Cerebellar cortex (tissue), 1 donor: ENCODE measurements at places on chromosomes 5 and 9.

- DNase-seq, result no peak
Measured at GRCh38 chr5:94250985-94251384, 367.4 kb downstream of the KIAA0825 start.

DNA sequence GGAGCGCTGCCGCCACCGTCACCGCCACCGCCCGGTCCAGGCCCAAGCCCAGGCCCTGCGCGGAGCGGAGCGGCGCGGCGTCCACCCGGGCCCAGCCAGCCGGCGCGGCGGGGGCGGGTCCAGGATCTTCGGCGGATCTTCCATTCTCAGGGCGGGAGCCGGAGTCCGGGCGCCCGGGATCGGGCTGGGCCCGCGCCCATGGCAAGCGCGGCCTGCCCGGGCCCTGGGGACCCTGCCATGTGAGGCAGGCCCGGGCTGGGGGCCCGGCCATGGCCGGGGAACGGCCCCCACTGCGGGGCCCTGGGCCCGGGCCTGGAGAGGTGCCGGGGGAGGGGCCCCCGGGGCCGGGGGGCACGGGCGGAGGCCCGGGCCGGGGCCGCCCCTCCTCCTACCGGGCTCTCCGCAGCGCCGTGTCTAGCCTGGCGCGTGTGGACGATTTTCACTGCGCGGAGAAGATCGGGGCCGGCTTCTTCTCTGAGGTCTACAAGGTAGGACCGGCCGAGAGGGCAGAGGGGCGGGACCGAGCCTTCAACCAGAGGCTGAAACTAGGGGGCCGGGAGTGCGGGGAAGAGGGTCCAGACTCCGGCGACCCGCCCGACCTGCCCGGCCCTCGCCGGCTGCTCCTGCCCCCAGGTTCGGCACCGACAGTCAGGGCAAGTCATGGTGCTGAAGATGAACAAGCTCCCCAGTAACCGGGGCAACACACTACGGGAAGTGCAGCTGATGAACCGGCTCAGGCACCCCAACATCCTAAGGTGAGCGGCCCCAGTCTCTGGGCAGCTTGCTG, 482 bp downstream of the TESK1 start:
- no peak for DNase-seq

DNA sequence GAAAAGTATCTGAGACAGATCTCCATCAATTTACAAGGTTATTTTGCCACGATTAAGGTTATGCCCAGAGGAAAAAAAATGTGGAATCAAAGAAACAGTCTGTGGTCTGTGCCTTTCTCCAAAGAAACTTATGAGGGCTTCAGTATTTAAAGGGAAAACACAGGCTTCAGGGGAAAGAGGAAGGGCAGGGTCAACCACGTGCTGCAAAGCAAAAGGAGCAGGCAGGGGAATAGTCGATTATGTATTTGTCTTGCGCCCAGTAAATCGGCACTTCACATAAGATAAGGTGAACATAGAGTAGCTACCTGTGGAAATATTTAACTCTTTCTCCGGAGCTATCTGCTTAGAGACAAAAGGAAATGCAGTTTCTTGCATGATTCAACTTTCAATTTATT, 343.7 kb downstream of the RAB3C start:
- DNase-seq, result no peak

GRCh38 chr5:95631991-95632675, 12.2 kb downstream of the GPR150 start:
- no peak for DNase-seq

GRCh38 chr5:135391116-135391868, 7.7 kb downstream of the MACROH2A1 start:
- DNase-seq, result no peak

- no peak for DNase-seq
Measured at GRCh38 chr5:122908662-122909061, 63.2 kb downstream of the SNX24 start.

GRCh38 chr5:148849461-148849860, 23.1 kb downstream of the ADRB2 start:
- no peak for DNase-seq

DNA sequence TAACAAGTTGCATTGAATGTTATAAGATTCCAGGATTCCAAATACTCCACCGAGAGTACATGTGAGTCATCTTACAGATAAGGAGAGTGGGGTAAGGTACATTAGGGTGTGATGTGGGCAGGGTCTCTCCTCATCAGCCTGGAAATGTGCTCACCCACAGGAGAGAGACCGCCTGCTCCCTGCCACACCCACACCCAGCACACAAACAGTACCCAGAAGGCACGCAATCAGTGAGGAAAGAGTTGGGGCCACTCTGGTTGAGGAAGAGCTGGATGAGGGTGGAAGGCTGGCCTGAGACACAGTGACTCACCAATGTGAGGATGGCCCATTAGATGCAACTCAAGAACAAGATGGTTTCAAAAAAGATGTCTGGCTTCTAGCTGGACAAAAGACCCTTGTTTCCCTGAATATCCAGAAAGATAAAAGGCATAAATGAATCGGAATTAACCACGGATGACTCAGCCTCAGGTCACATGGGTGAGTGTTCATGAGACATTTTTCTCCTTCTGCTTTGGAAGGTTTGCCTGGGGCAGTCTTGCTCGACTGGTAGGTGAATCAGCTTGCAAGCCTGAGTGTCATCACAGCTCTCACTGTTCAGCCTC, 51.1 kb upstream of the LHFPL2 start:
- no peak for DNase-seq

DNA sequence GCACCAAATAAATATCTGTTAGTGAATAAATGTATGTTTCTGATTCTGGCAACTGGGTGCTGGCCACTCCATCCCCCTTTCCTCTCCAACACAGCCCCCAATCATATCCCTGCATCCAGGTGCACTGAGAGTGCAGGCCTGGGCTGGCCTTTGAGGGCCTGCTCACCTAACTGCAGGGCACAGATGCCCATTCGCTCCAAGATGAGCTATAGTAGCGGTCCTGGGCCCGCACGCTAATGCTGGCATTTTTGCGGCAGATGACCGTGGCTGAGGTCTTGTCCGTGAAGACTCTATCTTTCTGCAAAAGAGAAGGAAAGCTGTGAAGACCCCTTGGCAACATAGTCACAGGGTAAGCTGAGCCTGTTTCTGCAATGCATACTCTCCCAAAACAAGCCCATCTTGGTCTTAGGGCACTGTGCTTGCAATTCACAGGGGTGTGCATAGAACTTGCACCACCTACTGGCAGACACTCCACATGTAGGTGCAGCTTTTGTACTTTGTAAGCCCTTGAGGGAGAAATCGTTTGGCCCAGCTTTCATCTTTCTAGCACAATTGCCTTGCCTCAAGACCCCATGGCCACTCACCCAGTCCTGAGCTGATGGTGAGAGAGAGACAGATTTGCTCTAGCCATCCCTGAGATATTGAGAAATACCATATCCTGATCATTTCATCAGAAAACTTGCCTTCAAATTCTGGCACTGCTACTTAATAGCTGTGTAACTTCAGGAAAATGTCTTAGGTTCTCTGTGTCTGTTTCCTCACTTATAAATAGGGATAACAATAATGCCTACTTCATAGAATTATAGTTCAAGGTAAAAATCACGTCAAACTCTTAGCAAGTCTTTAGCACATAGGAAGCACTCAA, 13.5 kb downstream of the IL12B start:
- DNase-seq, result peak; percentile 58

- DNase-seq, result peak; percentile 94
Measured at GRCh38 chr9:35686222-35687203, 3.2 kb downstream of the TPM2 start.

- peak; percentile 70 for DNase-seq
Measured at GRCh38 chr5:180161420-180162303, 47.3 kb downstream of the RASGEF1C start.

DNA sequence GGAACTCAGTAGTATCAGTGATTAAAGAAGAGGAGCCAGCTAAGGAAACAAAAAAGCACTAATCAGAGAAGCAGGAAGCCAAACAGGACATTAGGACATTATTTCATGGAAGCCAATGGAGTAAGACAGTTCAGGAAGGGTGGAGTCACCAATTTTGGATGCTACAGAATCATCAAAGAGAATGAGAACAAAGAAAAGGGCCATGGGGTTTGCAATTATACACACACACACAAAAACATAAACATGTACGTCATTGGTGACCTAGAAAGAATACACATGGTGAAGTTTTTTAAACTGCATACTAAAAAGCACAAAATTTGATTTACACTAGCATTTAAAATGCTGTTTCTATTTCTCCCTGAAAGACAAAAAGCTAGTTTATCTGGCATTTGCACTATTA, 96.8 kb upstream of the MRPS30 start:
- DNase-seq, result no peak

DNA sequence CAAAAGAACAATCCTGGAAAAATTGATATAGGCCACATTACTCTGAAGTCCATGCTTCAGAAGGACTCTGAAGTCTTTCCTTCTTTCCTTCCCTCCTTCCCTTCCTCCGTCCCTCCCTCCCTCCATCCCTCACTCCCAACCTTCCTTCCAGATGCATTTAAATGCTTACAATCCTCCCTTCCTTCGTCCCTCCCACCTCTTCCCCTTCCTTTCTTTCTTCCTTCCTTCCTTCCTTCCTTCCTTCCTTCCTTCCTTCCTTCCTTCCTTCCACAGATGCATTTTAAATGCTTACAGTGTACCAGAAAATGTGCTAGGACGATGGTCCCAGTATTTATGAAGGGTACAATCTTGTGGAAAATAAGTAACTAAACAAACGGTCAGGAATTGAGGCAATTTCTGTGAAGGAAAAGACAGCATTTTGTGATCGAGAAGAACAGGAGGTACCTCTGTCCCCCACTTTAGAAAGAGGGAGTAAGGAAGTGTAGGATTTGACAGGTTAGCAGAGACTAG, 181.3 kb upstream of the TUT7 start:
- DNase-seq, result no peak

DNA sequence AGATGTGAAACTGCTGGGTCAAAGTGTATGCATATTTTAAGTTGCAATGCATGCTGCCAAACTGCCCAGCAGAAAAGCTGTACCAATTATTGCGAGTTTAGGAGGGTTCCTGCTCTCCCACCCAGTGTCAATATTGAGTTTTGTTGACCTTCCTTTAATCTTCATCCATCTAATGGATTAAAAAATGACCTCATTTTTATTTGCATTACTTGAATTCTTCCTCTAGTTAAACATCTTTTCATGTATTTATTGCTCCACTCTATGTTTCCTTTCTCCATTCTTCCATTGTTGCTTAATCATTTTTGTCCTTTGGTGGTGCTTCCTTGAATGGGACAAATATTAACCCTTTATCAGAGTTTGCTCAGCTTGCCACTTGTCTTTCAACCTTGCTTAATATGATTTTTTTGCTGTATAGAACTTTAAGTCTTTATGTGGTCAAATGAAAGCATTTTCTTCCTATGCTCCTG, 32.4 kb downstream of the TLE1 start:
- DNase-seq, result no peak

DNA sequence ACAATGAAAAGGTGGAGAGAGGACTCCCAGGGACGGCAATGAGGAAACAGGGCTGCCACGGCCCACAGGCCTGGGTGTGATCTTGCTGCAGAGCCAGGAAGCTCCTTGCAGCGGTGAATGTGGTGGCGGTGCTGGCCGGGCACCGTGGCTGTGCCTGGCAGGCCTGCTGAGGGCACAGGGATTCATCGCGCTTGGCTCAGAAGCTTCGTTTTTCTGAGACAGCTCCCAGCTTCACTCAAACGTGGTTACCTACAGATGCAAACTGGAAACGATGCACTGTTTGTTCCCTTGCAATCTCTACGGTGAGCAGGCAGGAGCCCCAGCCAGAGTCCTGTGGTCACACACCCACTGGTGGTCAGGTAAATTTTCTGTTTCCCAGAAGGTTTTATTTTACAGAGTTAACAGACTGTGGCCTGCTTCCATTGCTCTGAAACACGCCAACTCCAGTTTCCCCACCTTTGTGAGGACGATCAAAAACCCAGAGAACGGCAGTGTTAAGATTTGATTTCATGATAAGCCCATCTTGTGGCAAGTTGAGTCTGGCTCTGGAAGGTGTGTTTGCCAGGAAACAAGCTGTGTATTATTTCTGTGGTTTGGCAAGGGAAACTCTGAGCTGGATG, 183.9 kb downstream of the AUH start:
- DNase-seq, result peak; percentile 50
